ENCODE measurements at places on chromosomes 7 and 10.

- no peak for DNase-seq
Measured at GRCh38 chr7:85196696-85197095, 9.8 kb upstream of the SEMA3D start.

DNA sequence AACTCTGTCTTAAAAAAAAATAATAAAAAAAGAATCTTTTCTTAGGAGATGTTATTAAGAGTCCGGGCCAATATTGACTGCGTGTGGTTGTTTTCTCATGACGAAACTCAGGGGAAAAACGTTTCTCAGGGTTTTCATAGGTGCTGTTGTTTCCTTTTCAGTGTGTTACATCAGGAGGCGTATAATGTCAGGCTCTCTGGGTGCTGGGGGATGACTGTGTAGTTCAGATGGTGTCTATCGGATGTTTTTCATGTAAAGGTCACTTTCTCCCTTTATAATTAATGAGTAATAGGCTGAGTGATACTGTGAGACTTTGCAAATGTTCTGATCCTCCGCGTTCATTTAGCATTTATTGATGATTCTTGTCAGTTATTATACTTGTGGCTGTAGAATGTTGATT lies 84.1 kb downstream of the TAF3 start:
- DNase-seq: no peak

DNA sequence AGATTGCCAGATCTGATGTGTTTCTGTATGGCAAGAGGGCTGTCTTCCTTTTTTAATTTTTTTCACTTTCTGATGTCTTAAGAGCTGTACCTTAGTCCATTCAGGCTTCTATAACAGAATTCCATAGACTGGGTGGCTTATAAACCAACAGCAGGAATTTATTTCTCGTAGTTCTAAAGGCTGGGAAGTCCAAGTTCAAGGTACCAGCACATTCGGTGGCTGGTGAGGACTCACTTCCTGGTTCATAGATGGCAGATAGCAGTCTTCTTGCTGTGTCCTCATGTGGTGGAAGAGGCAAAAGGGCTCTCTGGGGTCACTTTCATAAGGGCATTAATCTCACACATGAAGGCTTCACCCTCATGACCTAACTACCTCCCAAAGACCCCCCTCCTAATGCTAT lies 20.8 kb downstream of the GPNMB start:
- no peak for DNase-seq

GRCh38 chr10:62037890-62038608 lies 136.6 kb downstream of the ARID5B start:
- DNase-seq: no peak

GRCh38 chr10:85558533-85558932 lies 808.1 kb downstream of the GRID1 start:
- DNase-seq: no peak

DNA sequence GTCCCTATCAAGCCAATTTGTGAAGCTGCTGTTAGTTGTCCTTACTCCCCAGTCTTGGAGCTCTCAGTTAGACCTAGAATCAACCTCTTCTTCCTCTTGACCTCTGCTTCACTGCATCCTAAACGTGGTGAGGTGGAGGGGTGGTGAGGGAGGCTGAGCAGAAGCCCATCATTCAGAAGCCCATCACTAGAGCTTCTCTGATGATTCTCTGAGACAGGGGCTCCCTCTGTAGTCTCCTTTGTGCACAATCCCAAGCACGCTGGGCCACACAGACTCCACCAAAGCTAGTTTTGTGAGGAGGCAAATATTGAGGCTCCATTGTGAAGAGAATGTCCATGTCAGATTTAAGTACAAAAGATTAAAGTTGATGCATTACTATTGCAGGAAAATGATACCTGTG lies 163.8 kb upstream of the PRSS1 start:
- DNase-seq: no peak

DNA sequence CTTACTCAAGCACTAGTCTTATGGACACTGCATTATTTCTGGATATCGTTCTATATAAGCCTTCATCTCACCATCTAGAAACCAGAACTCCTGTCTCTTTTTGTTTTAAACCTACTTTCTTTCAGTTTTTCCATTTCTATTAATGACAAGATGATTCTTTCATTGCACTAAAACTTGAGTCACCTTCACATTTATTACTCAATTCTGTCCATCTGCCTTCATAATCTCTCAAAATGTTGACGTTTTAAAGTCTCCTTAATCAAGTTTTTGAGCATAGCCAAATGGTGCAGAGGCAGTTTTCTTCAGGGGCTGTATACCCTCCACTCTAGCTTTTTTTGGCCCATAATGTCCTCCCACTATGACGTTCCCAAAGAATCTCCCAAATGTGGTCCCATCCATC lies 17.6 kb downstream of the STAM start:
- DNase-seq: no peak

DNA sequence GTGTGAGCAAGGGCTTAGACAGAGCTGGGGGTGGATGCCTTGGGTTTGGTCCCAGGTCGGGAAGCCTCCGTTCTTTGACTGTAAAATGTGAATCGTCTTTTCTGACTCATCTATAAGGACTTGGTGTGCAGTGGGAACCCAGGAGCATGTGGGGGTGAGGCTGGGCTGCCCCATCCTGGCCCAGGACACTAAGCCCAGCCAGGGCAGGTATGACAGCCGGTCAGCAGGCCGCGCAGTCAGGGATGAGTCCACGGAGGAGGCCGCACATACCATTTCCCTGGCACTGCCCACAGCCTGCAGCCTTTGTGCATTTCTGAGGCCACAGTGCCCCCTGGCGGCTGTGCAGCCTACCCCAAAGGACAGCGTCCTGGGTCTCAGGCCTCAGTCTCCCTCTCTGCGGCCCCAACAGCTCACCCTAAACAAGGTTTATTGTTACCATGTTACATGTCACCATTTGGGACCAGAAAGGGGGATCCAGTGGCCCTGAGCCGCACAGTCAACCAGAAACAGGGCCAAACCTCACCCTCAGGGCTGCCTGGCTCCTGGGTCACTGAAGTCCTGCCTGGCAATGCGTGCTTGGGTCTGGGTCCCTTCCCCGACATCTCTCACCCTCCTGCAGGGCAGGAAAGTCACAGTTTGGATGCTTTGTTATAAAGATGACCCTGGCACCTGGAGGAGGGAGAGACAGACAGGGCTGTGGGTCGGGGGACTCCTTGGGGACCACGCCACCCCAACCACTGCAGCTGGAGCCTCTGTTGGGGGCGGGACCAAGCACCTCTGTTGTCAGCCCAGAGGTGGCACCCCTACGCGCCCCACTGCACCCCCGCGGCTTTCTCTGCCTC lies 14.4 kb upstream of the SH2B2 start:
- DNase-seq: peak; percentile 80

DNA sequence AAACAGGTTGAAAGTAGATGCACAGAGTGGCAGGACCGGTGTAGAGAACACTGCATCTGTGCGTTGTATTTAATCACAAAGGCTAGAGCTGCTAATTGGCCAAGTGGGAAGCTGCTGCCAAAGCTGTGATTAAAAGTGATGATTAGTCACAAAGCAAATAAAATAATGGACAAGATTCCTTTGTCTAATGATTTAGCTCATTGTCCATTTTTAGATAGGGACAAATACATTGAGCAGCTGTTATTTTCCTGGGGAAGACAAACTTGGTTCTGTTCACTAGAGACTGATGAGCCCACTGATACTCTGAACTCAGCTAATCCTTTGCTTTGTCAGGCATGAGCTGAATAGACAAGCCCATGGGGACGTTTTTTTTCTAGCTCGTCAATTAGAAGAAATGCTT lies 19.7 kb downstream of the UBE3C start:
- no peak for DNase-seq

DNA sequence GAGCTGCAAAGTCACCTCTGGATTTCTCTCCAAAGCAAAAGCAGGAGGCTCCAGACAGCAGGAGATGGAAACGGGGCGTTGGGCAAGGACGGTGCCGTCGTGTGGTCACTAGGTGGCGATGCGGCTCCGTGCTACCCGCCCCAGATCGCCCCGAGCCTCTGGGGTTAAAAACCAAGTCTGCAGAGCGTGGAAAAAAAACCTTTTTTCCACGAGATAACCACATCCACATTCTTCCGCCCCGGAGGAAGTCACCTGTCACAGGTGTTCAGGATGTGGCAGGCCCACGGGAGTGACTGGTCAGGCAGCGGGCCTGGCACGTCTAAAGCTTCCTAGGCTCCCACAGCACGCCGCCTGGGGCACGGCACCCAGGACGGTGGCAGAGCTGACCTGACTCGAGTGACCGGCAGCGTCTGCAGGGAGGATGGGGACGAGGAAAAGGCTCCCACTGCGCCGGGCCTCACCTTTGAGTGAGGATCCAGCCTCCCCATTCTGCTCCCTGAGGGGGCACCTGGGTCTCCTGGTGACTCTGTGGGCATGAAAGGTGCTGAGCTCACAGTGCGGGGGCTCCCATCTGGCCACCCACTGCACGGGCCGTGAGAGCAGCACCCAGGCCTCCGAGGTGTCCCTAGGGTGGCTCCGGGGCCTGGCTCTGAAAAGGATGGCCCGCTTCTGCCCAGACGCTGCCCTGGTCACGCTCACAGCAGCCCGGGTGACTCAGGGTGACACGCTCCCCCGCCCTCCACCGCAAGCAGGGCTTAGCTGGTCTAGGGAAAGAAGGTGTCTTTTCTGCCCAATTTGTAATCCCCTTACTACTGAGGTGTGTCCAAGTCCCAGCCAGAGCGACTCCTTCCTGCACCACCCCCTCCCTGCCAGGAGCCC lies 71.3 kb upstream of the TNRC18 start:
- DNase-seq: peak; percentile 74

DNA sequence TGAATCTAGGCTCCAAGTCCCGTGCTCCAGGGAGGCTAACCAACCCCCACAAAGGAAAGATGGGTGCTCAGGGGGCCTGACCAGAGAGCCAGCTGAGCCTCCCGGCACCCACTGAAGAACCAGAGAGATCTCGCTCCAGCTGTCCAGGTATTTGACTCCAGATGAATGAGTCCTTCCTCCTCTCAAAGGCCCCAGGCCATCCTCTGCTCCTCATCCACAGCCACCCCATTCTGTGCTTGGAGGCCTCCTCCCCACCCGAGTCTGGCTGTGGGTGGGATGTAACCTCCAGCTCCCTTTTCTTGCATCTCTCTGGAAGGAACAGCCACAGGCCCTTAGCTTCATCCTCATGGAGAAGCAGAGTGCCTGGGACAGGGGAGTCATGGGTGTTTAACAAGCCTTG lies 44.6 kb downstream of the VSTM4 start:
- no peak for DNase-seq

GRCh38 chr10:27747096-27747451 lies 1.5 kb upstream of the MKX start:
- DNase-seq: no peak

DNA sequence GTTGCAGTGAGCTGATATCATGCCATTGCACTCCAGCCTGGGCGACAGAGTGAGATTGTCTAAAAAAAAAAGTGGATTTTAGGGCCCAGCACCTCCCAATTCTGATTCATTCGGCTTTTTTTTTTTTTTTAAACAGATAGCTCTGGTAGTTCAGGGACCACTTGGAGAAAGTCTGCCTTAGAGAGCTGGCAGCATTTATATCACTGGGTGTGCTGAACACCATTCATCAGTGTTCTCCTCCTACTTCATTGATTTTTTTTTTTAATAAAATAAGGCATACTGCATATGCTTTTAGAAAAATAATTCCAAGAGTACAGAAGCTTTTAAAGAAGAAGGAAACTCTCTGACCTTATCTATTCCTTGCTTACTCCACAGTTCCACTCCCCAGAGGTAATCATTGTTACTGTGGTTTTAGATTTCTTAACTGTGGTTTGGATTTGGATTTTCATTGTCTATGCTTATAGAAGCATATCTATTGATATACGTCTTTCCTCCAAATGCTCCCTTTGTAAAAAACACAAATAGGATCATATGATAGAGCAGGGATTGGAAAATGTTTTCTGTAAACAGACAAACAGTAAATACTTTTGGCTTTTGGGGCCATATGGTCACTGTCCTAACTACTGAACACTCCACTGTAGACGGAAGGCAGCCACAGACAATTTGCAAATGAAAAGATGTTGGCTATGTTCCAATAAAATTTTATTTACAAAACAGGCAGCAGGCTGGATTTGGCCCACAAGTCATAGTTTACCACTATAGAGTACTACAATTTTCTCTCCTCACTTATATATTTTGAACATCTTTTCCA lies 21.1 kb upstream of the SAR1A start:
- no peak for DNase-seq

DNA sequence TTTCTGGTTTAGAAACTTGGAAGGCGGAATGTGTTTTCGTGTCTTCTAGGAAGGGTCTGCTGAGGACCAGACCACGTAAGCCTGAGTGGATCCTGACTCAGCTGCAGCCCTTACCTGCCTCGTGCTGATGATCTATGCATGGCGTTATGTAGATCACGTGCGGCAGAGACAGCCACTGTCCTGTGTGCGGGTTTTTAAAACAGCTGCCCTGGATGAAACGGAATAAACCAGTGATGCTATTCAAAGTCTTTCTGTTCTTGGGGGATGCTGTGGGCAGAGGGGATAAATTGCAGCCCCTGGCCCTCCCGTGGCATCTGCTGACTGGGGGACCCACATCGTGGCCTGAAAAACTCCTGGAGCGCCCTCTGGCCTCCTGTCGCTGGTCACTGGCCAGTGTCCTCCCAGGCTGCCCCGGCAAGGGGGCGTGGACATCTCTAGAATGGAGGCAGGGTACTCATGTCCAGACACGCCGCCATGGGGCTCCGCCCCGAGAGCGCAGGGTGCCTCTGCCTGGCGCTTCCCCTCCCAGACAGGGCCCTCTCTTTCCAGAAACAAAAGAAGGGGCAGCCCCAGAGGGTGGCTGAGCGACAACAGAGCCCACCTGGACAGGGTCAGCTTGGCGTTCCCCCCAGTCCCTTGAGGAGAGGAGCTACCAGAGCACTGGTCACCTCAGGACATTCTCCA lies 13.2 kb downstream of the ALKBH4 start:
- no peak for DNase-seq

DNA sequence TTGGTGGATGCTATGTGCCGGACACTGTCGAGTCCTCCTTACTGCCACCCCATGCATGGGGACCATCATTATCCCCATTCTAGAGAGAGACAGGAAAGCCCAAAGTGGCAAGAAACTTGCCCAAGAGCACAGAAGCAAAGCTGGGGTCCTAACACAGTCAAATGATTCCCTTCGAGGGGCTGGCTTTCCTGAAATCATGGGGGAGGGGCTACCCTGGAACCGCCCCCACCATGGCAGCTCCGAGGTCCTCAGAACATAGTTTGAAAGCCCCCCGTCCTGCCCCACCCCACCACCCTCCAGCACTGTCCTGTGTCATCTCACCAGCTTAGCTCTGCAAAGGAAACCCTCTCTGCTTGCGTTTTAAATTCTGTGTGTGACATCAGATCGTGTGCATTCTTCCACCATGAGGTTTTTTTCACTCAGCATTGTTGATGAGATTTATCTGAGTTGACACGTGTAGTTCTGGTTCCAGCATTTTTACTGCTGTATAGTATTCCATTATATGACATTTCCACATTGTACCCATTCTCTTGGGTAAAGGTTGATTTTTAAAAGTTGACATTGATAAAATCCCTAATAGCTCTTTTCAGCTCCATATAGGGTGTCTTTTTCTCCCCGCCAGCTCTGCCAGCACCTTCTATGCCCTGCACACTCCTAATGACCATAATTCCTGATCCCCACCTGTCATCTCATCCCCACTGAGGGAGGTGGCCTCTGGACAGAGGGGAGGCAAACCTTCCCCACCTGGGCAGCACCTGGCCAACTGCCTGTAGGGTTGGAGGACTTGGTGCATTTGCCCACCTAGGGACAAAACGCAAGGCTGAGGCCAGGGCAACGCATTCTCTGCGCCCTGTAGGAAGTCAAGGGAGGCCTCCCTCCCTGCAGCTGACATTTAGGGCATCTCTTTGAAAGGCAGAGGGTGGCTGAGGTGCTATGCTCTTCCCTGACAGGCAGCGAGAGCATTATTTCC lies 100.2 kb upstream of the GPR26 start:
- no peak for DNase-seq

GRCh38 chr7:27910326-27910725 lies 170.4 kb downstream of the TAX1BP1 start:
- no peak for DNase-seq
